Activated CD4-positive, alpha-beta T cell treated with anti-CD3 and anti-CD28 coated beads for 4 hours (primary cell): ENCODE measurements at places on chromosomes 3 and 15.

- no peak for DNase-seq
Measured at GRCh38 chr15:59236394-59236793, 29.8 kb downstream of the LDHAL6B start.

- DNase-seq: peak; percentile 39
Measured at GRCh38 chr15:68352401-68353062, 75.0 kb downstream of the FEM1B start.

DNA sequence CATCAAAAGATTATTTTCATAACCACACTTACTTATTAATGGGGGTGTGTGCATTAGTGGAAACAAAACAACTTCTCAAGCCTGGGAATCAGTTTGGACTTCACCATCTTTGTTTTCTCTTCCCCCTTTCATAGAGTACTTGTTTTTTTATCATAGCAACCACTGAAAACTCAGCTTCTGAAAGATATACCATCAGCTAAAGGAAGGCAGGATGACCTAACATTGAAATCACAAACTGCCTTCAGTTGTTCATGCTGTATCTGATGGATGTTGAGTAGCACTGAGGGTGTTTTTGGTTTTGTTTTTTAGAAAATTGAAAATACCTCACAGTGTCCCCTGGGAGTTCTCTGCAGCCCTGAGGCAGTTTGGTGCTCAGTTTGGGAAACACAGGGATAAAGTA is 46.5 kb downstream of the NEK10 start:
- no peak for DNase-seq

GRCh38 chr3:113952921-113953320 is 5.1 kb downstream of the ZDHHC23 start:
- DNase-seq: no peak

GRCh38 chr15:39593071-39593655 is 12.3 kb downstream of the THBS1 start:
- no peak for DNase-seq

DNA sequence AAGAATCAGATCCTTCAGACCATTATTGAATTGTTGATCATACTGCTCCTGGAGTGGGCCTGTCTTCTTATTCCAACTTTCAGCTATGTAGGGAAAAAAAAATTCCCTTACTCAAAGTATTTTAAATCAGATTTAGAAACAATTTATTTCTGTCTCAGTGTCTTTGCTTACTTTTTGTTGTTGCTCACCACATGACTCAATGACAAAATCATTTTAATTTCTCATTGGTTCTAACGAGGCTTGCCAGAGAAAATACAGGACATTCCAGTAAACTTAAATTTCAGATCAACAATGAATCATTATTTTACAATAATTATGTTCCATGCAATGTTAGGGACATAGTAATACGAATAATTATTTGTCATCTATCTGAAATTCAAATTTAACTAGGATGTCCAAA is 748.5 kb upstream of the CBLB start:
- DNase-seq: no peak

DNA sequence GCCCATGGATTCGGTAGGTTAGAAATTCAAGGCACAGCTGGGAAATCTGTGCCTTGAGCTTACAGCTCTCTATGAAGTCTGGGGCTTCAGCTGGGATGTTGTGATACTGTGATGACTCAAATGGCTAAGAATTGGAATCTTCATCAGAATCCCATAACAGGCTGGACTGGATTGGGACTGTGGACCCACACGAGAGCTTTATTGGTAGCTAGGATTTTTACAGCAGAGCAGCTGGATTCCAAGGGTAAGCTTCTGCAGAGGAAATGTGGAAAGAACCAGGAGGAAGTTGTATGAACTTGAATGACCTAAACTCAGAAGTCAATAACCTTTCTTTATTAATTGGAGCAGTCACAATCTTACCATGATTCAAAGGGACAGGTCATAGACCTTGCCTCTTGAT is 1187.1 kb downstream of the ROBO1 start:
- no peak for DNase-seq

- DNase-seq: no peak
Measured at GRCh38 chr15:34133511-34133910, 31.6 kb downstream of the PGBD4 start.

DNA sequence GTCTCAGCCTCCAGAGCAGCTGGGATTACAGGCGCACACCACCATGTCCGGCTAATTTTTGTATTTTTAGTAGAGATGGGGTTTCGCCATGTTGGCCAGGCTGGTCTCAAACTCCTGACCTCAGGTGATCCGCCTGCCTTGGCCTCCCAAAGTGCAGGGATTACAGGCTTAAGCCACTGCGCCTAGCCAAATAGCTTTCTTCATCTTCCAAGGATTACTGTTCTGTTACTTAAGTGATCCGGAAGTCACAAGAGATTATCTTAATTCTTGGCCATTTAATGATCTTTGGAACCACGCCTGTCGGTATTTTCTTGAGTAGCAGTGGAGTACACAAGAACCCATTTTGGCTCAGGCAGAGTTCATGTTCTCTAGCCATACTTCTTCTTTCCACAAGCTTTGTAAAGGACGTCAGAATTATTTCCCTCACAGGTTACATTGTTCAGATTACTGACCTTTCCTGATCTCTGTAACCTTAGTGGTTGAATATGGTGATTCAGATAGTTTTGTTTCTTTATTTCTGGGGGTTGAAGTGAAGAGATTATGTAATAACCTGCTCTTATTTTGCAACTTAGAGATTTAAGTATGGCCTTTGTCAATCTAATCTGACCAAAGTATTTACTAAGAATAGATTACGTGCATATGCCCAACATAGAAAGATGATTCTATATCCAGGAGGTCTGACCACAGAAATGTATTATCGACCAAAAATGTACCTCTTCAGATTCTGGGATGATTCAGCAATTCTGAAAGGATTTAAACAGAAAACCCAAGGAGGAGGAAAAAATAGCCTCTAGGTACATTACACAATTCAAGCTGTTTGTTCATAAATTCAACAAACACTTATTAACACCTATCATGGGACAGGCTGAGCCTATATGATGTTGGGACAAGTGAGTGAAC is 132.2 kb downstream of the GREM1 start:
- DNase-seq: no peak
